Skeletal muscle cell (primary cell): ENCODE measurements at places on chromosomes 16 and 17.

GRCh38 chr16:88050952-88051660 lies 99.9 kb downstream of the BANP start:
- DNase-seq, result no peak

- DNase-seq, result no peak
Observed at GRCh38 chr16:65641049-65641761, 519.3 kb upstream of the CDH11 start.

DNA sequence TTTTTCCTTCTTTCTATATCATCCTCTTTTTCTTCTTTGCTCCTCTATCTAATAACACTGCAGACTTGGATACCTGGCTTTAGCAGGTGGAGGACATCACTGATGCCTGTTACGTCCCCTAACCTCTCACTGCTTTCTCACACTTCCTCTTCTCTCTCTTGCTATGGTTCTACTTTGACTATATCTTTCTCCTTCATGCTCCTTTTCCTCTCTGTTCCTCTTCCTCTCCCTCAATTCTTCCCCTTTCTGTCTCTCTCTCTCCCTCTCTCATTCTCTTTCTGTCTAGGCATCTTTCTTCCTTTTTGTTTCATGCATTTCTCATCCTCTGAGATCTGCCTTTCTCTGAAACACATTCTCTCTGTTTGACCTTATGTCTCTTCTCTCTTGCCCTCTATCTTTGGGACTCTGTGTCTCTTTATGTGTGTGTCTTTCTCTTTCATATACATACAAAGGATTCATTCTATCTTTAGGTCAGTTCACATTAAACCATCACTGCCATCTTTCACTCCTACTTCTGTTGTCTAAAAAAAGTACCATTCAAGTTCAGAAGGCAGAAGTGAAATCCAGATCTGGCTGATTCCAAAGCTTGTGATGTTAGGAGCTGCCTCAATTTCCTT lies 353.7 kb downstream of the SHISA9 start:
- no peak for DNase-seq

- no peak for DNase-seq
Observed at GRCh38 chr16:72222503-72222902, 50.5 kb upstream of the PMFBP1 start.

DNA sequence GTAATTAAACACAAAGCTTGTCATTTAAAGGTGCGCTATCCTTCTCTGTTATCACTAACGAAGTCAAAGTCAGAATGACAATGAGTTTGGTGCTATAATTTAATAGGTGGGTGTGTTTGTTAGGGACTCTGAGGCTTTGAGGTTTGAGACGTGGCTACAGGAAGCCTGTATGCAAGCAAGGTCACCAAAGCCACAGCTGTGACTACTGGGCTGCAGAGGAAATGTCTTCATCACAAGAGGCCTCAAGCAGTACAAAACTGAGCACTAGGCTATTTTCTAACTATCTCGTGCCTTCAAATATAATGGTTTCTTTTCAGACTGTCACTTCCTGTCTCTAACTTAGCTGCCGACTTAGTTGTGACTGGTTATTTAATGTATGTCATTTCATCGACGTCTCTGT lies 141.2 kb downstream of the AATF start:
- no peak for DNase-seq

DNA sequence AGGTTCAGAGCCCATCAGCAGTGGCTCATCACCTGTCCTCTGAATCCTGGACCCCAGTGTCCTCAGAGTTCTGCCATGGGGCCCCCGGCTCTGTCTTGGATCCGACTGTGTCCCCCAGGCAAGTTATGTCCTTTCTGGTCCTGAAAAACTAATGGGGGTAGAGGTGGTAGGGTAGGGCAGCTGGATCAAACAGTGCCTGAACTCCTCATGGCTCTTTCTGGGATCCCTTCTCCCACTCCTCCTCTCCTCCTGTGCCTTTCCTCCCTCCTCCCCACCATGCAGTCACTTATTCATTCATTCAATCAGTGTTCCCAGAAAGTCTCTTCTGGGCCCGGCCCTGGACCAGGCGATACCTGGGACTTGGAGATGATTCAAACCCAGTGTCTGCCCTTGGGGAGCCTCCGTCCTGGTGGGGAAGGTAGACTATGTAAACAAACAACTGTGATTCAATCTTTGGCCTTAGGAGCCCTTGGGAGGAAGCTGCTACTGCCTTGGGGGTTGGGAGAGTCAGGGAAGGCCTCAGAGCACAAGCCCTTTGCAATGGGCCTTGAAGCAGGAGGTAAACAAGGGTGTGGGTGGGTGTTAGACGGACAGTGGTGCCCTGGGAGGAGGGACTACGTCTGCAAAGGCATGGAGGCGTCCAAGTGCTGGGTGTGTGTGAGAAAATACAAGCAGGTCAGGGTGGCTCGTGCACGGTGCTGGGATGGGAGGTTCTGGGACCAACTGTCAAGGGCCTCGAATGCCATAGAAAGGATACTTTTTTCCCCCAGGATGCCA lies 6.4 kb upstream of the FAM83G start:
- DNase-seq, result no peak

DNA sequence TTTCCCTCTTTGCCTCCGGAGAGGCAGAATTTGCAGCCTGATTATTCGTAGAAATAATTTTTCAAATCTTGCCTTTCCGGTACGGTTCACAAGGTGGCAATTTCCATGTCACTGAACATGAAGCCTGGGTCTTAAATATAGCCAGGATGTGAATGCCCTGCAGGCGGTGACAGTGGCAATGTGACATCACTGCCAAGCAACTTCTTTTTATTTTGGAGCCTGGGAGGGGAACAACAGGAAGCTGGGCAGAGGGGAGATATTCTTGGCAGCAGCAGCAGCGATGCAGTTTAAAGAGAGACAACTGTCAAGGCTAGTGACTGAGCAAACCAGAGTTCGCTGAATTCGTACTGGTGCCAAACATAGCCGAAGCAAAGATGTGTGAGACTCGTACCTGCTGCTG lies 171.1 kb downstream of the SNX29 start:
- no peak for DNase-seq

GRCh38 chr17:8708025-8708461 lies 36.6 kb downstream of the CCDC42 start:
- no peak for DNase-seq

DNA sequence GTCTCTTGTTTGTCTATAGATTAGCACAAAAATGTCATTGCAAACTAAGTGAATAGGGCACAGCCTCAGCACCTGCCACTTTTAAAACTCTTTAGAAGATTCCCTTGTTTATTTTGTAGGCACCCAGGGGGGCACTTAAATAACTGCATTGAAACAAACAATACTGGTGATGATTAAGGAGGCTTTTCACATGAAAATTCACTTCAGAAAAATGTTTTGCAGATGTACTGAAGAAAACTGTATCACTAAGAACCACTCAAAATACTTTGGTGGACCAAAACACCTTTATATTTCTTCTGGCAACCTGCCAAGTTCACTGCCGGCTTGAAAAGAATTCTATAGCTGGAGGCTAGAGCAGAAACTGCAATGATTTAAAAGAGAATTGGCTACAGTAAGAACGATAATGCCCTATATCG lies 281.5 kb downstream of the TOX3 start:
- no peak for DNase-seq

DNA sequence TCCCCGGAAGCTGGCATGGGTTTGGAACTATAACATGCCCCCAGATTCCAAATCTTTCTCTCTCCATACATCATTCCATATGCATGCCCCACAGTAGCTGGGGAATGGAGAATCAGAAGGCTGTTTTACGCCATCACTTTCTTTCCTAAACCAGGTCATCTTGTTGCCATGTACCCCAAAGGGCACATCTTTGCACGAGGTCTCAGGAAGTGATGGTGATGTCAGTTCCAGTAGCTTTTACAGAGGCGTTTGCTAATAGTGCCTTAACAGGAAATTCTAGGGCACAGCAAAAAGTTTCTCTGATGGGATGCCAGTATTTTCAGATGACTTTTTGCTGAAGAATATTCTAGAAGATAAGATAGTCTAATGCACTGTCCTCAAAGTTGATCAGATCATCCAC lies 241.5 kb downstream of the MAF start:
- DNase-seq, result no peak

- DNase-seq, result no peak
Observed at GRCh38 chr17:34399725-34400124, 36.7 kb upstream of the CCL1 start.

GRCh38 chr16:84137287-84137686 lies 7.7 kb downstream of the HSDL1 start:
- DNase-seq, result no peak

- DNase-seq, result no peak
Observed at GRCh38 chr16:1010251-1010650, 28.7 kb downstream of the SOX8 start.

- peak; percentile 48 for DNase-seq
Observed at GRCh38 chr17:57097832-57098421, 12.9 kb downstream of the AKAP1 start.

DNA sequence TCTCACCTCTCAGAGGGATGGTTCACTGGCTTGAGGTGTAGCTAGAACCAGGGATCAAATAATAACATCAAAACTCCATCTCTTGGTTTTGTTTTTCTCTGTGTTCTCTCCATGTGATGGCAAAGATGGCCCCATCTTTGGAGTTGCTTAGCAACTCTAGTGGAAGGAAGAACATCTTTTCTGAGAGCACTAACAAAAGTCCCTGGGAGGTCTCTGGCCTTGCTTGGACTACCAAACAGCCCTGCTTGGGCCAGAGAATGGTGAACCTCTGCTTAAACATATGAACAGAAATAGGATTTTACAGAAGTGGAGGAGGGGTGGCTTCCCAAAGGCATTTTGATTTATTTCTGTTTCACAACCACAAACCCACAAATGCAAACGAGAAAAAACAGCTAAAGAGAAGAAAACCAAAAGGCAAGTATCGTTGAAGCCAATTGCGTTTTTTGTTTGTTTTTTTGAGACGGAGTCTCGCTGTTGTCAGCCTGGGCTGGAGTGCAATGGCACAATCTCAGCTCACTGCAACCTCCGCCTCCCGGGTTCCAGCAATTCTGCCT lies 13.2 kb downstream of the GABARAPL2 start:
- DNase-seq, result no peak

- DNase-seq, result no peak
Observed at GRCh38 chr17:56826611-56827414, 6.9 kb downstream of the C17orf67 start.

GRCh38 chr17:44547625-44548267 lies 9.5 kb upstream of the FZD2 start:
- DNase-seq, result no peak

DNA sequence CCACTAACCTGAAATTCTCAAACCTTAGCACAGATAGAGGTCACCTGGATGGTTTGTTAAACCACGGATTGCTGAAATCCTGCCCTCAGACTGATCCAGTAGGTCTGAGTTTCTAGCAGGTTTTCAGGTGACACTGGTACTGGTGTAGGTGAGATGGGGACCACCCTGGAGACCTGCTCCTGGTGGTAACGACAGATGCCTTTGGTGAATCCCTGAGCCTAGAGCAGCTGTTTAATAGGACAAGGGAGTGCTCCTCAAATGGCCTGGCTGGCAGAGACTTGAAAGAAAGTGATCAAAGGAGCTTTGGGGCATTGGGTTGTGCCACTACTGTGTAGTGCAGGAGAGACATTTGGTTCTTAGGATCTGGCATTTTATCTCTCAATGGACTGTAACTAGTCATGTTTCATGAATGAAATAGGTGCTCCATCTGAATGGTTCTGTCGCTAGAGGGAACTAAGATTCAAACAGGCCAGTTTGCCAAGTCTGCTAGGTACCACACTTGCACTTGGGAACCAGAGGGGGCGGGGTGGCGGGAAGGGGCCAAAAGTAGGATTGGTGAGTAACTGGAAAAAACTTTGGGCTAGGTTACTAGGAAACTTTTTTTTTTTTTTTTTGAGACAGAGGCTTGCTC lies 2.9 kb upstream of the IFI35 start:
- DNase-seq, result no peak

DNA sequence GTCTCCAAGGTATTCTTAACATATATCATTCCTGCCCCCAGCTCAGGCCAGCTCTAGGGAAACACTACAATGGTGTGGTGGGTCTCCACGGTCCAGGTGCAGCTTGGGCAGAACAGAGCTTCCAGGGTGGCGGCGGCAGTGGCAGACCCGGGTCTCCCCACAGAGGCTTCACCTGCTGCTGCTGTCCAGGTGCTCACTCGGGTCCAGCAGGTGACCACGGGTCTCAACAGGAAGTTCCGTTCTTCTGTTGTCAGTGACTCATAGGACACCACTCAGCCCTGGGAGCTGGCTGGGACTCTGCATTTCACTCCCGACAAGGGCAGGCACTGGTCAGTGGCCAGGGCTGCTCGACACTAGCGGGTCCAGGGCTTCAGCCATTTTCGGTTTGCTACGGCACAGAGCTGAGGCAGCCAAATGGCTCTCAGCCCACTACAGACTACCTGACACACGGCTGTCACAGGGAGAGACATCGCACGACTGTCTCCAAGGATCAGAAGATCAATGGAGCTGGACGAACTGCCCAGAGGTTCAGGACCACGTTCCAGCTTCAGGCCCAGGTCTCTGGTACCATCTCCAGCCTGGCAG lies 16.7 kb downstream of the MTHFSD start:
- no peak for DNase-seq

DNA sequence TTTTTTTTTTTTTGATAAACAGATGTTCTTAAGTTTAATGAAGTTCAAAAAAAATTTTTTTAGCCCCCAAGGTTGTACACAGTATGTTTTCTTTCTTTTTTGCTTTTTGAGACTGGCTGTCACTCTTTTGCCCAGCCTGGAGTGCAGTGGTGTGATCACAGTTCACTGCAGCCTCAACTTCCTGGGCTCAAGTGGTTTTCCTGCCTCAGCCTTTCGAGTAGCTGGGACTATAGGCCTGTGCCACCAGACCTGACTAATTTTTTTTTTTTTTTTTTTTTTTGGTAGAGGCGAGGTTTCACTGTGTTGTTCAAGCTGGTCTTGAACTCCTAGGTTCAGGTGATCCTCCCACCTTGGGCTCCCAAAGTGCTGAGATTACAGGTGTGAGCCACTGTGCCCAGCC lies 12.8 kb downstream of the ITGAE start:
- no peak for DNase-seq

GRCh38 chr17:49989518-49989880 lies 5.5 kb downstream of the DLX3 start:
- DNase-seq, result no peak

DNA sequence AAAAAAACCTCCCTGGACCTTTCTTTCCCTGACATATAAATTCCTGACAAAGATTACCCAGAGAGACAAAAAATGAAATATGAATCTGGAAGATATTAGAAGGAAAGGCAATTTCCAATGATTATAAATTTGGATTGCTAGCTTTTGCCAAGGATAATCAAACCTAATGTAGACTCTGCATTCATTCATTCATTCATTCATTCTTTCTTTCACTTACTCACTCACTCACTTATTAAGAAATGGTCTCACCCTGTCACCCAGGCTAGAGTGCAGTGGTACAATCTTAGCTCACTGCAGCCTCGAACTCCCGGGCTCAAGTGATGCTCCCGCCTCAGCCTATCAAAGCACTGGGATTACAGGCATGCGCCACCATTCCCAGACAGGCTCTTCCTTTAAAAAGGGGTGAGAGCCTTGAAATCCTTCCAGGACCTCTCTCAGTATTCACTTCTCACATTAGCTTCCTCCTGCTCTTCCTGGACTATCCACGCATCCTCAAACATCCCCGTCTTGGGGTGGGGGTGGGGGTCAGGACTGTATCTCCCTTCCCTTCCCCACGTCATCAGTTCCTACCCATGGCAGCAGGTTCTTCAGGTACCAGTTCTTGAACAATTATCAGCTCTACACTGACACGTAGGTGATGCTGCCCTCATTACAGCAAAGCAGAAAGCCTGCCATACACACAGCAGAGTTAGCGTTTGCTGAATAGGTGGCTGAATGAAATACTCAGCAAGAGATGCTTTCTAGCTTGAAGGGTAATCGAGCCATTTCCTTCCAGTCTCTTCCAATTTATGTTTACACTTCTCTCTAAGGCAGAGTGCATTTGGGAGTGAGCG lies 19.8 kb downstream of the PRPSAP1 start:
- DNase-seq, result no peak
